ENCODE measurements at places on chromosomes 2 and 18.

GRCh38 chr2:241507430-241508239 is 749 bp downstream of the STK25 start:
- no peak for DNase-seq

- no peak for DNase-seq
These were observed 257.2 kb downstream of the TXNL1 start for GRCh38 chr18:56381196-56381595.

- no peak for DNase-seq
These were observed 27.2 kb downstream of the DPYSL5 start for GRCh38 chr2:26875065-26875634.

DNA sequence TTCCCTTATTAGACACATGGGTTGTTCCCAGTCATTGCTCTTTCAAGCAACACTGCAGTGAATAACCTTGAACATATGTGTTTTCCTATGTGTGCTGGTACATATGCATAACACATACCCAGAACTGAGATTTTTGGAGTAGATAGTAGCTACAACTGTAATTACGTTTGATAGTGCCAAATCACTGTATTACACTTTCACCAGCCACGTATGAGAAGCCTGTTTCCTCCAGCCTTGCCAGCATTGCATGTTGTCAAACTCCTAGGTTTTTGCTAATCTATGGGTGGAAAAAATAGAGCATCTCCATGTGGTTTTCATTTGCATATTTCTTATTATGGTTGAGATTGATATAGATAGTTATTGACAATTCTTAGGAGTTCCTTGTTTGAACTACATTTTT is 56.5 kb upstream of the ACSL3 start:
- no peak for DNase-seq

DNA sequence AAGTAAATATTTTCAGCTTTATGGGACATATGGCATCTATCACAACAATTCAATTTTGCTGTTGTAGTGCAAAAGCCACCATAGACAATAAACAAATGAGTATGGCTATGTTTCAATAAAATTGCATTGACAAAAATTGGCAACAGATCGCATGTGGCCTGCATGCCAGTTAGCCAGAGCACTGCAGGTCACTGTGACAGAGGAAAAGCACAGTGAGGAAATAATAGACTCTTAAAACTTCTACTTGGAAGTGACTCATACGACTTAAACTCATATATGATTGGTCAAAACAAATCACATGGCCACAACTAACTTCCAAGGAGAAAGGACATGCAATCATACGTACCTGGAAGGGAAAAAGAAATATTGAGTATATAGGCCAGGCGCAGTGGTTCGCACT is 44.4 kb downstream of the EXOC6B start:
- DNase-seq: no peak

GRCh38 chr18:8496186-8496585 is 113.1 kb upstream of the RAB12 start:
- no peak for DNase-seq

- no peak for DNase-seq
These were observed 800.1 kb downstream of the SATB2 start for GRCh38 chr2:198657512-198658121.

- DNase-seq: no peak
These were observed 89.7 kb downstream of the TMEM247 start for GRCh38 chr2:46569061-46569560.

- DNase-seq: no peak
These were observed 9.7 kb downstream of the SEC11C start for GRCh38 chr18:59149416-59149815.

DNA sequence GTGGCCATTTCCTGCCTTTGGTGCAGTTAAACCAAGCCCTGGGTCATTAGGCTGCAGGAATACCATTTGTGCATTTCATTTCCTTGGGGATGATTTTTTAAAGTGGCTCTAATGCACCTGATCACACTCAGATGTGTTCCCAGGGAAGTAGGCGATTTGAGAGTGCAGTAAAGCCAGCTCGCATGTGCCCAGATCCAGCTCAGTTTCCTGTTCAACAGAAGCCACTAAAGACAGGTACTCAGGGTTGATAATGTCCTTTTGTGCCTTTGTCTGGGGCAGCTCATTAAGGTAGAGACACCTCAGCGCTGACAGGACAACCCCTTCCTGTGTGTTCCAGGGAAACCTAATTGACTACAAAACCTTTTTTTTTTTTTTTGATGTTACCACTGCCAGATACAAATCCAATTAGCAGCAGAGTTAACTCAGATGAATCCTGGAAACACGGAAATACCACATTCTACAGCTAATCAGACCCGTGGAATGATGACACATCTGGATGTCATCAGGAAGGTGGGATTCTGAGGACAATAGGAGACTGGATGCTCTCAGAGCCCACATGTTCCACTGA is 15.2 kb upstream of the CHRNA1 start:
- no peak for DNase-seq

GRCh38 chr2:202032846-202033316 is 774 bp upstream of the FZD7 start:
- no peak for DNase-seq

DNA sequence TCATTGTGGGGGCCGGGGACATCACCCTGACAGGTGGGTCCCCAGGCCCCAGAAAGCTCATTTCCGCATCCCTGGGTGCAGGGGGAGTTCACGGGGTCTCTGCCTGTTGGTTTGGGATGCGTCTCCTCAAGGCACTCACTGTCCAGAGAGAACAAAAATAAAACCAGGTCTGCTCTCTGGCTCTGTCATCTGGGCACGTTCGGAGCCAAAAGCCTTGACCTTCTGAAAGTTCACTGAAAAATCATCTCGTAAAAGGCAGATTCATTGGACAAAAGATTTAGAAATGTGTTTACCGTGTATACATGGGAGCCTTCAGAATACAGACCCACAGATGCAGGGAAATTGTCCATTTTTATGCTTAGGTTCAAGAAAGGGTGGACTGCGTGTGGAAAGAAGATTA is 26.6 kb downstream of the MLPH start:
- DNase-seq: no peak

GRCh38 chr2:220550995-220551700 is 923.7 kb downstream of the SLC4A3 start:
- no peak for DNase-seq

DNA sequence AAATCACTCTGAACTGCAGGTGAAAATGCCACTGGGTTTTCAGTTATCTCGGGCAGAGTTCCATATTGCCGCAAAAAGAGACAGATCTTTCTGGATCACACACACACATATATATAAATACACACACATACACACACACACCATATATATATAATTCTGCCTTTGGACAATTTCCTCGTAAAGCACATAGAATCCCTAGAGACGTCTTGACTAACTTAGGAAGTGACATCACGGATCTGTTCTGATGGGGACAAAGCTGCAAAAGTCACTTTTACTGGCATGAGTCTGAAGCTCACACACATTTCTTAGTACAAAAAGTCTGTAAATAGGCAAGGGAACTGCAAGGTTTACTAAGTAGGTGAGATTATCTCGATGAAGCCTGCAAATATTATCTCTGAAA is 28.6 kb upstream of the MBOAT2 start:
- DNase-seq: no peak

DNA sequence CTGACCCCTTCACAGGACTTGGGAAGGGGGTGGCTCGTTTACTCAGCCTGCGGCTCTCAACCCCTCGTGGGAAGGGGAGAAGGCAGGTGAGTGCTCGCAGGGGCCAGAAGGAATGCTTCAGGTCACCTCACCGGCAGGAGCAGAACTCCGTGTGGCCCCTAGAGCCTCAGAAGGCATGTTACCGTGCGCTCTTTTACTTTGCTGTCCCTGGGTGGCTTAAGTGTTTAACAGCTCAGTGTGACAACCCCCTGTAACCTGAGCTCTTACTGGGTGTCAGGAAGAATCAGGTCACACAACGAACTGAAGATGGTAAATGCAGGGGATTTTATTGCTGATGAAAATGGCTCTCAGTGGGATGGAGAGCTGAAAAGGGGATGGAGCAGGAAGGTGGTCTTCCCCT is 1235.4 kb downstream of the LRP1B start:
- no peak for DNase-seq

DNA sequence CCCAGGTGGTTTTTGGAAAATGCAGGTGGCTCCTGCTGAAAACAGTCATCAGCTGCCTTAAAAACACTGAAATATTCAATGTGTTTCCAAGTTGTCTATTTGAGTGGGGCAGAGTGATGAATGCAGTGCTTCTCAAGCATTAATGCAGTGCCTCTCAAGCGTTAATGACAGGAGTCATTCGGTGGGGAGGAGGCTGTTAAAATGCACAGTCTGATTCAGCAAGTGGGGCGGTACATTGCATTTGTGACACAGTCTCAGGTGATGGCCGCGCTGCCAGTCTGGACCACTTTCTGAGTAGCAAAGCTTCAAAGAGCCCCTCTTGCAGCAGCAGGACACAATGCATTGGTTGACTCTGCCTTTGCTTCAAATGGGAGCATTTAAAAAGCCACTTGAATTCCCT is 231.4 kb upstream of the RGPD4 start:
- DNase-seq: no peak

All from brain pericyte (primary cell).